ENCODE measurements at places on chromosomes 16 and 17.

- H3K4me3 ChIP-seq, result no peak overlapping the region
- H3K36me3 ChIP-seq, result no peaks in the 10 kb centered on the region
- no peak overlapping the region for H3K27ac ChIP-seq
- H3K4me1 ChIP-seq, result no peaks in the 10 kb centered on the region
- peaks cover 4% of the 10 kb centered on the region for H3K27me3 ChIP-seq
These were observed 89.0 kb upstream of the LHX1 start for GRCh38 chr17:36848008-36848902.

GRCh38 chr17:65018610-65019316, 37.8 kb downstream of the GNA13 start:
- H3K27ac ChIP-seq, result peak overlapping the region; percentile 58
- H3K36me3 ChIP-seq, result peaks cover 8% of the 10 kb centered on the region
- H3K4me3 ChIP-seq, result no peak overlapping the region

DNA sequence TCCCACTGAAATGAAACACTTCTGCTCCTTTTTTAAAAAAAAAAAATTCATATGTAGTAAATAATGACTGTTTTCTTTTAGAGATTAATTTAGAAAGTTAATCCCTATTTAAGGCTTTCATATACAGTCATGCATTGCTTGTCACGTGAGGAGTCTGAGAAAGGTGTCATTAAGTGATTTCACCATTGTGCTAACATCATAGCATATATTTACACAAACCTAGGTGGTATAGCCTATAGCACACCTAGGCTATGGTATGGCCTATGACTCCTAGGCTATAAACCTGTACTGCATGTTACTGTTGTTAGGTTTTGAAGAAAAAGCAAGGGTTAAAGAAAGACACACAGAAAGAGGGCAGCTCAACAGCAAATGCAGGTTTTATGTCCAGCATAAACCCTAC, 13.7 kb downstream of the PPY start:
- no peaks in the 10 kb centered on the region for H3K36me3 ChIP-seq
- H3K27ac ChIP-seq, result no peak overlapping the region
- H3K27me3 ChIP-seq, result peaks cover 6% of the 10 kb centered on the region
- H3K4me3 ChIP-seq, result no peak overlapping the region
- peaks cover 15% of the 10 kb centered on the region for H3K4me1 ChIP-seq

- H3K4me1 ChIP-seq, result no peaks in the 10 kb centered on the region
- no peaks in the 10 kb centered on the region for H3K27me3 ChIP-seq
- DNase-seq, result no peak
- H3K4me3 ChIP-seq, result no peak overlapping the region
- no peaks in the 10 kb centered on the region for H3K36me3 ChIP-seq
These were observed 55.6 kb downstream of the USP43 start for GRCh38 chr17:9700754-9701476.

DNA sequence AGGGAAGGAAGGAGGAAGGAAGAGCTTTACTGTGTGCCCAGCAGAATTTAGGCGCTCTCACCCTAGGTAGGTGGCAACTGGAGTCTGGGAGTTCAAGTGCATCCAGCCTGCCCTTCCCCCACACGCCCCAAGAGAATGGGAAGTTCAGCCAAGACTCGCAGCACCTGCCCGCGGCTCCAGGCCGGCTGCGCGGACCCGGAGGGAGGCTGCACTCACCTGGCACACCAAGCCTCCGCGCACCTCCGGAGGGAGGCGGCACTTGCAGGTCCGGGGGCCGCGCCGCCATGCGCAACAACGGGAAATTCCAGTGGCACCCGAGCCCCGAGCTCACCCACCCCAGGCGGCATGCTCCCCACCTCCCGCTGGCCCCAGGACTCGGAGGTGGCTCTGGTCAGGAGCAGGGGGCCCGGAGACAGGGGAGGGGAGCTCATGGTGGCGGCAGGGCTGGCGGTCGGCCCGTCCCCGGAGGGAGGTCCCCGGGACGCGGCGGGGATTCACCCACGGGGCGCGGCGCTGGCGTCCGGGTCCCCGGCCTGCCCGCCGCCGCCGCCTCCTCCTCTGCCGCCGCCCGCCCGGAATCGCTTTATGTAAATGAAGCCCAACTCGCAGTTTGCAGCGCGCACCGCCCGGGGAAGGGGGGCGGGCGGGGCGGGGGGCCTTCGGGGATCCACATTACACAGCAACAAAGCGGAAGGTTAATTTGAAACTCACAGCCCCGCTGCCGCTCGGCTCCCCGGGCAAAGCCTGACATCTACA, at the start of gene ZFHX3:
ZFHX3 (minus strand) TSS at position 593 of the 756 bp plus-strand sequence. CDS start 87,983 bp downstream, outside the sequence.
- H3K27ac ChIP-seq, result no peak within 1 kb of the TSS
- no peaks in the 10 kb centered on the region for H3K36me3 ChIP-seq
- peaks cover 16% of the 10 kb centered on the region for H3K4me1 ChIP-seq
- peak within 1 kb of the TSS; percentile 71 for H3K4me3 ChIP-seq
- no peaks in the 10 kb centered on the region for H3K27me3 ChIP-seq

GRCh38 chr16:4433914-4434787, 8.5 kb downstream of the DNAJA3 start:
- no peaks in the 10 kb centered on the region for H3K27me3 ChIP-seq
- peaks cover 52% of the 10 kb centered on the region for H3K36me3 ChIP-seq
- H3K4me3 ChIP-seq, result no peak overlapping the region
- no peak for DNase-seq
- no peak overlapping the region for H3K27ac ChIP-seq

DNA sequence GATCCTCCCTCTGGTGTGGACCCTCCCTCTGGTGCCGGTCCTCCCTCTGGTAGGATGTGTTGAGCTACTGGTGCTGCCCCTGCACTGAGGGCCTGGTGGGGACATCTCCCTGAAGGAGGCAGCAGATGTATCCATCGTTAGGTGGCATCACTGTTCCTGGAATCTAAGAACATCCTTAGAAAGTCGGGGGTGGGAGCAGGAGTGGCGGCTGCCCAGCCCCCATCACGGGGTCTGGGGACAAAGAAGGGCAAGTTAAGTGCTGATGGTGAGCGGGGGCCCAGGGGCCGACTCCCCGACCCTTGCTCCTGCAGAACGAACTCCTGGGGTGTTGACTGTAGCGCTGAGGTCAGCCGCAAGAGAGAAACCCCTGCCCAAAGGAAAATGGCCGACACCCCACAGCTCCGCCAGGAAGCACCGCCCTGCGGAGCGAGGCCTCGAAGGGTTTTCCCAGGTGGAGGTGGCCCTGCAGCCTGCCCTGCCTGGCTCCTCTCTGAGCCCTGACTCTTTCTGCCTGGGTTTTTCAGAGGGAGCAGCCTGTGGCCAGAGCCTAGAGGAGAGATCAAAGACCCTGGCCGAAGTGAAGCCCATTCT, 5.5 kb downstream of the CTU2 start:
- peaks cover 6% of the 10 kb centered on the region for H3K4me1 ChIP-seq
- H3K36me3 ChIP-seq, result peaks cover 36% of the 10 kb centered on the region
- H3K27ac ChIP-seq, result no peak overlapping the region
- no peak overlapping the region for H3K4me3 ChIP-seq
- DNase-seq, result no peak
- no peaks in the 10 kb centered on the region for H3K27me3 ChIP-seq

DNA sequence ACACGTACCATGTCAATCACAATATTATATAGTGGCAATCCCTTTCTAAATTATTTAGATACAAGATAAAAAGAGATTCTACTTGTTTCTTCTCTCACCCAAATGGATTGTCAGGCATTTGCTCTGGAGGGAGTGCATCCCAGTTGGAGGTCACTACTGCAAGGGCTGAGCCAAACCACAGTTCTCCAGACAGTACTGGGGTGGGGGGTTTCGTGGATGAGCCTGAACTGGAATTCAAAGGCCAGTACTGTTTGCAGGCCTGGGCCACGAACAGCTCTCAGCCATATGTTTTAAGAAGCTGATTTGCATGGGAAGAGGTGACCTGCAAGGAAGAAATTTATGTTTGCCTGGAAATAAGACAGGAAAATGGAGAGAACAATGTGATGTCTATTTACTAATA, 314.9 kb downstream of the PMP22 start:
- no peak overlapping the region for H3K27ac ChIP-seq
- H3K27me3 ChIP-seq, result no peaks in the 10 kb centered on the region
- H3K4me1 ChIP-seq, result no peaks in the 10 kb centered on the region
- no peak overlapping the region for H3K4me3 ChIP-seq

DNA sequence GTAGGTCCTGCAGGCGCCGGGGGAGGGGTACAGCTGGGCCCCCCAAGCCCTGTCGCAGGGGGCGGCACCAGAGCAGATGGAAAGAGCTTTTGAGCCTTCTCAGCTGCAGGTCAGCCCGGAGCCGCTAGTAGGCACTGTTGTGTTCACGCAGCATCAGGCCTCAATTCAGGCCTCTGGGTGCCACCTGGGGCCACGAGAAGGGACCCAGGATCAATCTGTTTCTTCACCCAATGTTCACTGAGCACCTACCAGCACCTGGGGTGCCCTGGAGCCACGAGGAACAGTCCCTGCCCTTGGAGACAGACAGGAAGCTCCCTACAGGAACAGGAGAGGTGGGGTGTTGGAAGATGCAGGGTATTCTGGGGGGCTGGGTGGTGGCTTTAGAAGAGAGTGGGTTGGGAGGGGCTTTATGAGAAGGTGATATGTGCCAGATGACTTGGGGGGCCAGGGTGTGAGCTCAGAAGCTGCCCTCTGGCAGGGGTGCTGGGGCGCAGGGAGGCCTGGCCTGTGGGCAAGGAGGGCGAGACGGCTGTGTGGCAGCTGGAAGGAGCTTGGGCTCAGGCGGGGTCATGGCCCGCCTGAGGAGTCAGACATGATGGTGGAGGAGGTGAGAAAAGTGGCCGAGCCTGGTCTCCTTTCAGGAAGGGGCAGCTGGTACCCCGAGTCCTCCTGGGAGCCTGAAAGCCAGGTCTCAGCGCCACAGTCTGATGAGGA, 121.9 kb upstream of the GSE1 start:
- DNase-seq, result peak; percentile 61
- H3K27ac ChIP-seq, result no peak overlapping the region
- no peaks in the 10 kb centered on the region for H3K4me1 ChIP-seq

DNA sequence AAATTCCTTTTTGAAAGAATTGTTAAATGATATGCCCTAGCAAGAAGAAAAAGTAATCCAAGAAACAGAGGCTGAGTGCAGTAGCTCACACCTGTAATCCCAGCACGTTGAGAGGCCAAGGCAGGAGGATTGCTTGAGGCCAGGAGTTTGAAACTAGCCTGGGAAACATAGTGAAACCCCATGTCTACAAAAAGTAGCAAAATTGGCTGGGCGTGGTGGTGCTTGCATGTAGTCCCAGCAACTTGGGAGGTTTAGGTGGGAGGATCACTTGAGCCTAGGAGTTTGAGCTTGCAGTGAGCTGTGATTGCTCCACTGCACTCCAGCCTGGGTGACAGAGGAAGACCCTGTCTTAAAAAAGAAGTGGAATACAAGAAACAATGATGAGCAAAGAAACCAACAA, 56.1 kb downstream of the NT5M start:
- no peak overlapping the region for H3K4me3 ChIP-seq
- DNase-seq, result no peak
- peaks cover 7% of the 10 kb centered on the region for H3K4me1 ChIP-seq
- H3K27me3 ChIP-seq, result no peaks in the 10 kb centered on the region
- H3K27ac ChIP-seq, result no peak overlapping the region

- no peak for DNase-seq
- H3K4me3 ChIP-seq, result no peak overlapping the region
These were observed 6.3 kb downstream of the C17orf75 start for GRCh38 chr17:32335687-32336086.

- DNase-seq, result no peak
- no peaks in the 10 kb centered on the region for H3K4me1 ChIP-seq
- no peak overlapping the region for H3K27ac ChIP-seq
- no peaks in the 10 kb centered on the region for H3K36me3 ChIP-seq
- no peak overlapping the region for H3K4me3 ChIP-seq
- no peaks in the 10 kb centered on the region for H3K27me3 ChIP-seq
These were observed 25.8 kb upstream of the SRSF1 start for GRCh38 chr17:58032691-58033415.

DNA sequence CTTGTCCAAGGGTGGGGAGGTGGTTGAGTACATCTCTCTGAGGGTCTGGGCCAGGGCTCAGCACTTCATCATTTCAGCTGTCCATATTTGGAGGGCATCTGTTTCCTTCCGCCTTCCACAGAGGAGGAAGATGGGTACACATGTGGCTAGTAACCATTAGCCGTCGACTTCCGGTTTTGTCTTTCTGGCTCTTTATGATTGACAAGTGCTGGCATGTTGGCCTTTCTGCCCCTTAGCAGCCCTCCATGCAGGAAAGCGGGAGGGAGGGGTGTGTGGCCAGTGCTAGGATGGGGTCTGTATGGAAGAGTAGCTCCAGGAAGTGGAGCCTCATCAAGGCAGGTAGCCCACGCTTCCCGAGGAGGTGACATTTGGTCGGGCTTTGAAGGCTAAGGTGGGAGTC, 69.6 kb downstream of the RAI1 start:
- peak; percentile 80 for DNase-seq
- H3K4me3 ChIP-seq, result peak overlapping the region; percentile 28
- peaks cover 3% of the 10 kb centered on the region for H3K36me3 ChIP-seq
- peaks cover 76% of the 10 kb centered on the region for H3K4me1 ChIP-seq
- no peaks in the 10 kb centered on the region for H3K27me3 ChIP-seq

GRCh38 chr17:45042346-45043120, 8.9 kb downstream of the DCAKD start:
- no peak overlapping the region for H3K4me3 ChIP-seq
- peaks cover 7% of the 10 kb centered on the region for H3K4me1 ChIP-seq
- H3K27me3 ChIP-seq, result no peaks in the 10 kb centered on the region
- no peak for DNase-seq
- no peak overlapping the region for H3K27ac ChIP-seq

DNA sequence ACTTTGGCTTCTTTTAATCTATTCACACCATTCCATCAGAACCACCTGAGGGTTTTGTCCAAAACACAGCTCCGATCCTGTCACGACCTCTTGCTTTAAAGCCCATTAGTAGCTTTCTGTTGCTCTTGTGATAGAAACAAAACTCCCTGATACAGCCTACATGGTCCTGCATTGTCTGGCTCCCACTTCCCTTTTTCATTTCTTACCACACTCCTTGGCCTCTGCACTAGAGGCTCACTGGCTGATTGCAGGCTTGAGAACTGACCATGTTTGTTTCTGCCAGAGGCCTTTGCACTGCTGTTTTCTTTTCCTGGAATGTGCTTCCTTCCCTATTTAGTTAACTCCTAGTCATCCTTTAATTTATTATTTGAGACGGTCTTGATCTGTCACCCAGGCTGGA, 23.7 kb downstream of the IST1 start:
- no peak overlapping the region for H3K4me3 ChIP-seq
- H3K27ac ChIP-seq, result no peak overlapping the region
- DNase-seq, result peak; percentile 34
- no peaks in the 10 kb centered on the region for H3K27me3 ChIP-seq
- peaks cover 85% of the 10 kb centered on the region for H3K36me3 ChIP-seq

GRCh38 chr16:85495823-85496538, 117.1 kb upstream of the GSE1 start:
- H3K36me3 ChIP-seq, result no peaks in the 10 kb centered on the region
- no peak overlapping the region for H3K4me3 ChIP-seq
- peaks cover 11% of the 10 kb centered on the region for H3K4me1 ChIP-seq
- peaks cover 2% of the 10 kb centered on the region for H3K27me3 ChIP-seq
- DNase-seq, result no peak

- H3K27me3 ChIP-seq, result no peaks in the 10 kb centered on the region
- DNase-seq, result no peak
- peaks cover 5% of the 10 kb centered on the region for H3K4me1 ChIP-seq
- H3K36me3 ChIP-seq, result no peaks in the 10 kb centered on the region
- no peak overlapping the region for H3K4me3 ChIP-seq
These were observed 23.7 kb downstream of the CDH1 start for GRCh38 chr16:68760671-68761275.

All from B cell (primary cell).